Esophagus squamous epithelium (tissue), 5 donors: ENCODE measurements at places on chromosomes 11 and 22.

- DNase-seq, result no peak
These were observed 266.1 kb downstream of the CADM1 start for GRCh38 chr11:115238086-115238485.

GRCh38 chr11:120883404-120884080, 140.4 kb upstream of the TBCEL start:
- DNase-seq, result no peak

DNA sequence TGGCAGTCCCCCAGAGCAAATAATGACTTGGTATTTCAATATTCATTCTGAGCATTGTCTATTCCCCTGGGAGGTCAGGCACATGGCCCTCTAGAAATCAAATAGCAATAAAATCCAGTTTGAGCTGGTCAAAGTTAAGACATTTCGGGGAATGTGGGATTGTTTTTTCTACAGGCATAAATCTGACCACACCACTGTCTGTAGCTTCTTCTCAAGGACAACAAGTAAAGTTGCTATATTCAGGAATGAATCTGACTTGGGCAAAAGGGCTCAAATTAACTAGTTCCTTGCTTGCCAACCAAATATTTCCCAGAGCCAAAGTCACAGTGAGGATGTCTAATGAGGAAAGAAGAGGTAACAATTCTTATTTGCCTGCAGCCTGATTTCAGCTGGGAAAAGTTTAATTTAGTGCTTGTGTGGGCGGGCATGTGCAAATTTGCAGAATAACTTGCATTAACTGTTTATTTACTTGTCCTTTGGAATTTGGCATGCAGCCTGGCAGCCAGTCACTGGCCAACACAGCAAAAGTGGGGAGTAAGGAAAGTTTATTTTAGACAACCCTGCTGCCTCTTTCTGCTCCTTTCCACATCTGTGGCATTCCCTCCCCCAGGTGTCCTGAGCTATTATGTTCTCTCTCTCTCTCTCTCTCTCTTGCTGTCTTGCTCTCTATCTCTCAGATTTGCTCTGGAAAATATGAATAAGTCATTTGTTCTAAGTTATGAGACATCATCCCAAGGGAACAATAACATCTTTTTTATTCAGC, 51.2 kb upstream of the ARHGAP20 start:
- DNase-seq, result no peak

DNA sequence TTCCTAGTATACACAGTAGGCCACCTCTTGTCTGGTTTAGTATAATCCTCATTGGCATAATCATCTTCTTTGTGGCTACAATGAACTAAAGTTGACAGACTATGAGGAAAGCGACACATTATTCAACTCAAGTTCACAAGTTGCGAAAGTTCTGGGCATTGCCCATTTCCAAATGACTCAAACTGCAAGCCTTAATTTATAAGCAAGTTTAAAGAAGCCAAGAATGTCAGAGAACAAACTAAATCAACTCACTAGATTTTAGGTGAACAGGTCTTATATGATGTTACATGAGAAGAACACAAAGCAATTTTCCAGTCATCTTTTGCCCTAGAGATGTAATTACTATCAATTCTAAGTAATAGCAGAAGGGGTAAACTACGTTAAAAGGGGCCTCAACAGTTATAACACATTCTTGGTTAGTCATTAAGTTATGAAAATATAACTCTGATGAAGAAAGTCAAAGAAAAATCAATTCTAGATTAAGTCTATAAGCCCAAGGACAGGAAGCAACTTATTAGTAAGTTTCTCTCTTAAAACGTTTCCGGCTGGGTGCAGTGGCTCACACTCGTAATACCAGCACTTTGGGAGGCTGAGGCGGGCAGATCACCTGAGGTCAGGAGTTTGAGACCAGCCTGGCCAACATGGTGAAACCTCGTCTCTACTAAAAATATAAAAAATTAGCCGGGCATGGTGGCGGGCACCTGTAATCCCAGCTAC, 21.5 kb downstream of the PICALM start:
- no peak for DNase-seq

DNA sequence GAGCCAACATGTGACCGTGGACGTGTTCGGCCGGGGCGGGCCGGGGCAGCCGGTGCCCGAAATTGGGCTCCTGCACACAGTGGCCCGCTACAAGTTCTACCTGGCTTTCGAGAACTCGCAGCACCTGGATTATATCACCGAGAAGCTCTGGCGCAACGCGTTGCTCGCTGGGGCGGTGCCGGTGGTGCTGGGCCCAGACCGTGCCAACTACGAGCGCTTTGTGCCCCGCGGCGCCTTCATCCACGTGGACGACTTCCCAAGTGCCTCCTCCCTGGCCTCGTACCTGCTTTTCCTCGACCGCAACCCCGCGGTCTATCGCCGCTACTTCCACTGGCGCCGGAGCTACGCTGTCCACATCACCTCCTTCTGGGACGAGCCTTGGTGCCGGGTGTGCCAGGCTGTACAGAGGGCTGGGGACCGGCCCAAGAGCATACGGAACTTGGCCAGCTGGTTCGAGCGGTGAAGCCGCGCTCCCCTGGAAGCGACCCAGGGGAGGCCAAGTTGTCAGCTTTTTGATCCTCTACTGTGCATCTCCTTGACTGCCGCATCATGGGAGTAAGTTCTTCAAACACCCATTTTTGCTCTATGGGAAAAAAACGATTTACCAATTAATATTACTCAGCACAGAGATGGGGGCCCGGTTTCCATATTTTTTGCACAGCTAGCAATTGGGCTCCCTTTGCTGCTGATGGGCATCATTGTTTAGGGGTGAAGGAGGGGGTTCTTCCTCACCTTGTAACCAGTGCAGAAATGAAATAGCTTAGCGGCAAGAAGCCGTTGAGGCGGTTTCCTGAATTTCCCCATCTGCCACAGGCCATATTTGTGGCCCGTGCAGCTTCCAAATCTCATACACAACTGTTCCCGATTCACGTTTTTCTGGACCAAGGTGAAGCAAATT, 1.8 kb downstream of the FUT4 start:
- DNase-seq, result no peak

DNA sequence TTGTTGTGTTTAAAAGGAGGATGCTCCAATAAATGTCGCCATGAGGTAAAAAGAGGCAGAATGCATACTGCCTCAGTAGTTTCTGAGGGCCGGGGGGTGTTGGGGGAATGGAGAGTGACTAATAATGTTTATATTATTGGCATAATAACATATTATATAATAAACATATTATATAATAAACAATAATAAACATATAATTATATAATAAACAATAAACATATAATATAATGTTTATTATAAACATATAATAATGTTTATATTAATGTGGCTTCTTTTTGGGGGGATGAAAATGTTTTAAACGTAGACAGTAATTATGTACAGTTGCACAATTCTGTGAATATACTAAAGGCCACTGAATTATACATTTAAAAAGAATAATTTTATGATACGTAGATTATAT, 35.6 kb downstream of the TRIM66 start:
- no peak for DNase-seq

DNA sequence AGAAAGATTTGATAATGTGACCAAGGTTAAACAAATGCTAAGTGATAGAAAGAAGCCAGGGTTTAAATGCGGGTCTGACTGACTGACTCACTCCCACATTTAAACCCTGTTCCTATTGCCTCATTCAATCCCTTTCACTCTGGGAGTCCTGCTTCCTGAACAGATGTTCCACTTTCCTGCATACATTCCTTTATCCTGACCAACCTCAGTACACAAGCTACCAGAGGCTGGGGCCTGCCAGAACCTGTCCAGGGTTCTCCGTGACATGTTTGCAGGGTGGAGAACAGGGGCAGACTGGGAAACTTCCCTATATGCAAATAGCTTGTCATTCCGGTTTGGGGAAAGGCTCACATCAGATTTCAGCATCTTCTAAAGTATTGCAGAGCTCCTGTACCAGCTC, 3.0 kb upstream of the ANKK1 start:
- DNase-seq, result no peak

DNA sequence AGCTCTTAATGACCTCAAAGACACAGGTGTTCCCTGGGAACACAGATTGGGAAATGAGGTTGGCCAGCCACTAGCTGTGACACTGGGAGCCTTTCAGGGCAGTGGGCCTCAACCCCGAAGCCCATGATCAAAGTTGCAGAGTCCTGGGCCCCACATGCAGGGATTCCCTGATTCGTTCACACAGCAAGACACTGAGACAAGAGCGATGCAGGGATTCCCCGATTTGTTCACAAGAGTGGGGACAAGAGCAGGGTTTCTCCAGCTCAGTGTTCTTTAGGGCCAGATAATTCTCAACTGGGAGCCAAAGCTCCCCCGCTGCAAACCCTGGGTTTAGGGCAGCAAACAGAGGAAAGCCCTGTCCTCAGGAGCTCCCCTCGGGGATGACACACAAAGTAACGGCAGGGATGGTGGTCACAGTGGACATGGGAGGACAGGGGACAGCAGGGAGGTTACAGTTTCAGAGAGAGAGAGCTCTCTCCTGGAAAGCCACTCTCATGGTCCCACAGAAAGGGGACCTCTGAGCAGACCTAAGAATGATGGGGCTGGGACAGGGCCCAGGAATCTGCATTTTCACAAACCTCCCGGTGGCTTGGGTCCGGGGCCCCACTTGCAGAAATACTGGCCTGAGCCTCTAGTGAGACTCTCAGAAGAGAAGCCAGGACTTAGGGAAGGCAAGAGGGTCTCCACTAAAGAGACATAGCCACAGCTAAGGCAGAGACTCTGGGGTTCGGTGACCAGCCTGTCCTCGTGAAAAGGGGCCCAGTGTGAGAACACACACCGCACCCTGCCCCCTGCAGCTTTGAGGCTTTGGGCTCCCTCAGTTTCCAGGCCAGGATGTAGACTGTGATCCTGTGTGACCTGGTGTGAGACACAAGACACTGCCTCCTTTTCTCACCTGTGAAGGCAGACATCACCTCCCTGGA, 7.4 kb upstream of the GNAZ start:
- DNase-seq, result no peak

- DNase-seq, result no peak
These were observed 1.4 kb upstream of the CREB3L1 start for GRCh38 chr11:46275964-46276641.

DNA sequence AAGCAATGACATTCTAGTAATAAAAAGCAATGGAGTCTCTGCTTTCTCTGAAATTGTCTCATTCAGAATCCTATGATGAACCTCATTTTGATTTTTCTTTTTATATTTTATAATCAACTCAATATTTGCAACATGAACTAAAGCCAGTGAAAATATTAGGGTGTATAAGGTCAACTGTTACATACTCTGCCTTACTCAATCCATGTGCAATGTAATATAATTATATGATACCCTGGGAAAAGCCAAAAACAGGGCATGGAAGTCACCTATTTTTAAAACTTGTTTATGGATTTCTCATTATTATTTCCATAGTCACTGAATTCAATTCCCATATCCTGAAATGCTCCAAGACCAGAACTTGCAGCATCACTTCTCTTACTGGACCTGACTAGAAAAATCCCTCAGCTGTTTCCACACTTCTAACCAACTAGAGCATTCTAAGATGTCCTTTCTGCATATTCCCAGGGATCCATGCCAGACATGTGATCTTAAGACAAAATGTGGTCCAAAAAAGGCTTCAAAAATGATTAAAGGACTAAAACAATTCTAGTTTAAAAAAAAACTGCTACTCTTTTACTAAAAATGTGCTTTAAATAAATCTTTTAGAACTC, 97.3 kb downstream of the GUCY1A2 start:
- no peak for DNase-seq

DNA sequence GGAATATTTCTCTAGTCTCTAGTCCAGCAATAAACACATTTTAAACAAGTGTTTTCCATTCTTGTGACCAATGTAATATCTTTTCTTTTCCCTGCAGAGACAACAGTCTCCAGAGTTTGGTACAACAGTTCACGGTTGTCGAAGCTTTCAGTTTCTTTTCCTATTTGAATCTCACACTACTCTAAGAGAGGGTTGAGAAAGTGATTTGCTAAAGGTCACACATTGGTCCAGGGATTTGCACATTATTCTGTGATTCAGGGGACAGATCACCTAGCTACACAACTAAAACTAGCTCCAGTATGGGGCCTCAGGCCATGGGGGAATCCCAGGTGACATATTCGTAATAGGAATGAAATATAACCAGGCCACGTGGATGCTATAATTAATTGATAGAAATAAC, 132.5 kb downstream of the HIPK3 start:
- DNase-seq, result no peak

- DNase-seq, result no peak
These were observed 12.0 kb downstream of the TMEM86A start for GRCh38 chr11:18710545-18710944.

- DNase-seq, result no peak
These were observed 14.7 kb downstream of the TBC1D10A start for GRCh38 chr22:30312053-30312452.

- no peak for DNase-seq
These were observed 6.3 kb upstream of the SMIM35 start for GRCh38 chr11:118092907-118093571.

DNA sequence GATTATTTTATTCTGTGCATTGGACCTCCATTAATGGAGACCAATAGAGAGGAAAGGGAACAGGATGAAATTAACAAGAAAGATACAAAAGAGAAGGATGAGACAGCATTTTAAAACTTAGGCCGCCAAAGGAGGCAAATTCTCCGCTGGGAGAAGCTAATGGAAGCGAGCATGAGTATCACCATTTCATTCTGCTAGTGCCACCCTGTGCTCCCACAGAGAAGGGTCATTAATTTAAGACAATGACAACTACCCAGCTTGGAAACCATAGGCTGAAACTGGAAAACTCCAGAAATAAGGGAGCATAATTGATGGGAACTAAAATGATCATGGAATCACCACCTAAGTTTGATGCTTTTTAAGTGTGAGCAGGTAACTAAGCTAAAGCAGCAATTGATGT, 69.2 kb downstream of the SLC36A4 start:
- DNase-seq, result no peak

DNA sequence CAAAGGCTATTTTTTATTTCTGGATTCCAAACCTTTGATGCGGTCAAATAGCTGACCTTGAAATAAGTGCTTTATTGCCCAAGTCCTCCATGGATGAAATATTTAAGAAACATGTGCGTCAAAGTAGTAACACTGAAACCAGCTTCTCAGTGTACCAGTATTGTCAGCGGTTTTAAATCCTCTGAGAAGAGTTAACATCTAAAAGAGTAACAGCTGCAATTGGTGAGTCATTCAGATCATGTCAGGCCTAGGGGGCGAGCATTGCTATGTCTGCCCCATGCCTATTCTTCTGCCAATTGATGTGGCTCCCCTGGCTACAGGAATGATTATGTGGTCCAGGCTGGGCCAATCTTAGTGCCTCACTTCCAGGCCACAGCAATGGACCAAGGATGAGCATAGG, 263.3 kb upstream of the SORL1-AS1 start:
- DNase-seq, result no peak

DNA sequence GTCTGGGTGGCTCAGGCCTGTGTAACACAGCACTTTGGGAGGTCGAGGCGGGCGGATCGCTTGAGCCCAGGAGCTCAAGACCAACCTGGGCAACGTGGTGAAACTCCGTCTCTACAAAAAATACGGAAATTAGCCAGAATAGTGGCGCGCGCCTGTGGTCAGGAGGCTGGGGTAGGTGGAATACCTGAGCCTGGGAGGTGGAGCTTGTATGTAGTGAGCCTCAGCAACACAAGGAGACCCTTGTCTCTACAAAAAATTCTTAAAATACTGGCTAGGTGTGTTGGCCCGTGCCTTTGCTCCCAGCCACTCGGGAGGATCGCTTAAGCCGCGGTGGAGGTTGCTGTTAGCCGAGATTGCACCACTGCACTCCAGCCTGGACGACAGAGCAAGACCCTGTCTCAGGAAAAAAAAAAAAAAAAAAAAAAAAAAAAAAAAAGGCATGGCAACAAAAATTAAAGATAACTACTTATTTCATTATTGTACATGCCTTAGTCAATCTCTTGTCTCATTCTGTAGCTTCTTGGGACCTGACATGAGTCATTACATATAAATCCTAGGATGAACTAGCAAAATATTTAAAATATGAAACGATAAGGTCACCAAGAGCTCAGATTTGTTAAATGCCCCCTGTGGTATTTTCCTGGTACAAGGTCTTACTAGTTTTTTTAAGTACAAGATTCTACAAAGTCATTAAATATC, 1.1 kb downstream of the TAF1D start:
- no peak for DNase-seq
